ENCODE measurements at places on chromosomes 11 and 22.

GRCh38 chr11:75301131-75301530 lies 50.3 kb downstream of the ARRB1 start:
- DNase-seq: no peak

- DNase-seq: no peak
Measured at GRCh38 chr11:17840101-17840548, 105.5 kb downstream of the KCNC1 start.

- no peak for DNase-seq
Measured at GRCh38 chr22:39525658-39525975, 5.3 kb downstream of the ATF4 start.

GRCh38 chr11:63017306-63017974 lies 1.8 kb upstream of the SLC22A8 start:
- no peak for DNase-seq

DNA sequence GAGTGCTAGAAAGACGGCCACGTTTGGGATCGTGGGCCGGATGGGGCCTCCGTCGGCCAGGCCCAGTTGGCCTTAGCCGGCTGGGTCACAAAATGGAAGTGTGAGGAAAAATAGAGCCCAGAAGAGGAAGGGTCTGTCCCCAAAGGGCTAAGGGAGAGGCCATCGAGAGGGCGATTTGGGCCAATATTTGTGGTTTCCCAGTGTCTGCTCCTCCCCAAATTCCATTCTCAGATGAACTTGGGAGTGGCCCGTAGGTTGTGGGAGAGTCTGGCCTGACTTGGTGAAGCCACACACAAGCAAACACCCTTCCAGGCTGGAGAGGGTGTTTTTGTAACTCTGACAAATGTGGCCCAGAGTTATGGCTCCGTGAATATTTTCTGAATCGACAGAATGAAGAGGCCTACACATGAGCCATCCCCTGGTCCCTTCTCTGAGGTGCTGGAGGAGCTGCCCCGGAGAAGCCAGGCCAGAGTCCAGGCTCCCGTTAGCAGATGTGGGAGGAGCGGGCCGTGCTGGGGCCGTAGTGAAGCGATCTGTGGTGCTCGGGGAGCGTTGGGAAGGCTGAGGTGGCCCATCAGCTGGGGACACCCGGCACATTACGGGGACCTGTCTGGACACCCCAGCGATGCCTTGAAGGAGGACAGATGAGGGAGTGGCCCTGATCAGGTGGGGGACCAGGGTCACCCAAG lies 73.5 kb upstream of the PPARA start:
- DNase-seq: no peak

DNA sequence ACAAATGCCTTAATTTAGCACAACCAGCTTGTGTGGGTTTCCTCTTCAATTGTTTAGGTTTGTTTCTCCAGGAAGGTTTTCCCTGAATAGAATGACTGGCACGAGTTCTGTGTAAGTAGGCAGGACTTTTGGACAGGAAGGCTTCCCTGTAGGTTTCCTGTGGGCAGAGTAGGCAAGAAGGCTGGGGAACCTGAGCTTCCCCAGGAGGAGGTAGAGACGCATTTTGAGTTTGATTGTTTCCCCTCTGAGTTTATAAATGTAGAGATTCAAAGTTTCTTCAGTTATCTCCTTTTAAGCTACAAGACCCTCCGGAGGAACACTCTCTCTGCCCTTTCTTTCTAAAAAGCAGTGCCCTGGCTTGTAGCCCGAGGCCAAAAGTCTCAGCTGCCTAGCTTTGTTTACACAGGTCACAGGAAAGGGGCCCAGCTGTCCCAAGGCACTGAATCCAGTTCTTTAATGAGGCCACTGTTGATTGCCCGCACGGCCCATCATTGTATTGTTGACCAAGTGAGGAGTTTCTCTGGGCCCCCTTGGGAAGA lies 66.6 kb upstream of the RDX start:
- DNase-seq: no peak

GRCh38 chr22:25090225-25090890 lies 109.3 kb upstream of the CRYBB3 start:
- DNase-seq: no peak

DNA sequence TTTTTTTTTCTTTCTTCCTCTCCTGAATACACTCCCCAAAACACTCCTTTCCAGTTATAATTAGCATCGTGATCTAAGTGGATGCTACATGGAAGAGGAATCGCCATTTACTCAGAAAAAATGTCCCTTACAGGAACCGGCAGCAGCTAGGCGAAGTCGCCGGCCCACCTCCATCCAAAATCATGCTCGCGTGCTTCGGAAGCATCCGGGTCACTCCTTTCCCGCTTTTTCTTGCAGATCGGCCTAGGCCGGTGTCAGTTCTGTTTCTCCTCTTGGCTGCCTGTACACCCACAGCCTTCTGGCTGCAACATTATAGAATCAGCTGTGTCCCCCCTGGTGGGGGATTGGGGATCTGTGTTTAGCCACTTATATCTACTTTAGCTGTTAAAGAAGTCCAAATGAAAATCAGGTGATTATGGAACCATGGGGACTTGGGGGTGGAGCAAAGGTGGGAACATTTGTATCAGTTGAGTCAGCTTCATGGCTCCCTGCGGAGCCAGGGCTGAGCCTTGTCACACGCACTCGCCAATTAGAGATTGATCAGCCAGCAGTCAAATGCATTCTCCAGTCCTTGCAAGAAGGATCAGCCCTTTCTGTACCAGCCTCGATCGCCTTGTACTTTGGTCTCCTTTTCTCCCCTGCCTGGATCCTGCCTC lies 36.3 kb downstream of the ASRGL1 start:
- no peak for DNase-seq

- no peak for DNase-seq
Measured at GRCh38 chr11:76657187-76658170, 13.1 kb downstream of the LRRC32 start.

GRCh38 chr11:88301488-88302140 lies 35.9 kb downstream of the CTSC start:
- no peak for DNase-seq

- DNase-seq: no peak
Measured at GRCh38 chr11:66857234-66857926, 516 bp downstream of the LRFN4 start.

- DNase-seq: no peak
Measured at GRCh38 chr22:31891366-31892079, 52.8 kb upstream of the YWHAH start.

DNA sequence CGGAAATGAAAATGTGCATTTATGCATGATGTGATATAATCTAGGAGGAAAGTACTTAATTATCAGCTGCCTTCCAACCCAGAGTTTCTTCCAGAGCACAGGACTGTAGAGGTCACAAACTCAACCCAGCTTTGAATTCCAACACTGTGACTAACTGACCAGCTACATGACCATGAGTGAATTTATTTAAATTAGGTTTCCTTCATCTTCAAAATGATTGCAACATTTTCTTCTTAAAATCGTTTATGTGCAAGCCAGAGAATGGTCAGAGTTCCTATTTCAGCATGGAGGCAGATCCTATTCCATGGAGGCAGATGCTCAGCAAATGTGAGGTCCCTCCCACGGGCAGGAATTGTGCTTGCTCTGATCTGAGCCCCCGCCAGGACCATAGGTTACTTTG lies 42.4 kb downstream of the OSBP start:
- no peak for DNase-seq

GRCh38 chr11:58845386-58845785 lies 882 bp upstream of the GLYATL2 start:
- DNase-seq: no peak

DNA sequence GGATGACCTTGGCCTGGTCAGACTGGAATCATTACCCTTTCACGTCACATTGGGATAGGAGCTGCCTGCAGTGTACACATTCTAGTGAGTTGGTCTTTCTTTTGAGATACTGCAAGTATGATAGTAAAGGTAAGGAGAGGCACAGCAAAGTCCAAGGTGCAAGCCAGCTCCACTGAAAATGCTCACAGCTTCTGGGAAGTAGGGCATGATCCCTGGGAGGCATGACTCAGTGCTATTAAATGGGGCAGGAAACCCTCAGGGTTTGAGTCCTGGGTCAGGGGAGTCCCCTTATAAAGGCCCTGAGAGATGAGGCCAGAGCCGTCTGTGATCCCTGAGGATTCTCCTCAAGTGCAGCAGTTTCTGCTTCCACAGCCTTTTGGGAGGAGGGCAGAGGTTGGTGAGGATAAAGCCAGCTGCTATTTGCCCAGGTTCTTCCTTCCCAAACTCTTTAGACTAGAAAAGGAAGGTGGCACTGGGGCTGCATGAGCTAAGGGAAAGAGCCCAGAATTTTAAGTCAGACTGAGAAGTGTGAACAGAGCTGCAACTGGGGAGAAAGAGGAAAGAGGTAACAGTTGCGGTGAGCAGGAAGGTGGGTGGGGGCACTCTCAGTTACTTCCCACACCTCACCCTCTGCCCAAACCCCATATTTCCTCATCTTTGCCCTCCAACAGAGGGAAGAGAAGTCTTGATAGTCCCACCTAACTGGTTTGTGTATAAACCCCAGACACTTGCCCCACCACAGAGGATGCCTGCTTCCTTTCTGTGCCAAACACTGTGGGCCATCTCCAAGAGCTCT lies 14.4 kb upstream of the OR52K1 start:
- DNase-seq: no peak

- DNase-seq: no peak
Measured at GRCh38 chr11:66219846-66220565, 48.4 kb upstream of the RAB1B start.

- DNase-seq: no peak
Measured at GRCh38 chr11:47175746-47176327, 842 bp downstream of the ARFGAP2 start.

- no peak for DNase-seq
Measured at GRCh38 chr11:12288931-12289666, 88.3 kb upstream of the PARVA start.

- DNase-seq: no peak
Measured at GRCh38 chr11:9530901-9531625, 42.4 kb upstream of the WEE1 start.

- no peak for DNase-seq
Measured at GRCh38 chr11:88348870-88349269, 11.3 kb upstream of the CTSC start.

DNA sequence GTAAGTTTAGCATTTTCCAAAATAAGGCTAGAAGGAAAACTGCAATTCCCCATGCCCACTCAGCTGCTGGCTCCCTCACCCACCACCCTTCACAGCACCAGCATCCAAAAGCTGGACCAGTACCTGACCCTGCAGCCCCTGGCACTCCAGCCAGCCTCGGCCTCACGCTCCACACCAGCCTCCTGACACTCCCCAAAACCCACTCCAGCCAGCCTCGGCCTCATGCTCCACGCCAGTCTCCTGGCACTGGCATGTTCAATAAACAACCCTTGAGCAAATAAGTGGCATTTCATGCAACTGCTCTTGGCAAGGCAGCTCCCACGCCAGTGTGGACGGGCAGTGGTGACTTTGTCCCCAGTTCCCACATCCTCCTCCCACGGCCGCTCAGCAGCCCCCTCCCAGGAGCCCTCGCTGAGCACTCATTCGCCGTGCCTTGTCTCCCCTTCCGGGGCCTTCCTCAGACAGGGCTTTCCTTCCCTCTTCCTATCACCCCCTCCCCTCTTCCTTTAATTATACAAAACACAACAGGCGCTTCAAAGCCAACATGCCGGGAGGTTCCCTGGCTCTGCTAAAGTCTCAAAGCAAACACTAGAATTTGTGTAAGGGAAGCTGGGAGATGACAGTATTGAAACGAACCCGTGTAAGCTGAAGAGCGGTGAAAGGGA lies 6.8 kb downstream of the TOLLIP start:
- no peak for DNase-seq

- no peak for DNase-seq
Measured at GRCh38 chr11:3123305-3123704, 41.8 kb downstream of the OSBPL5 start.

GRCh38 chr11:77424644-77425043 lies 49.2 kb downstream of the PAK1 start:
- DNase-seq: no peak

DNA sequence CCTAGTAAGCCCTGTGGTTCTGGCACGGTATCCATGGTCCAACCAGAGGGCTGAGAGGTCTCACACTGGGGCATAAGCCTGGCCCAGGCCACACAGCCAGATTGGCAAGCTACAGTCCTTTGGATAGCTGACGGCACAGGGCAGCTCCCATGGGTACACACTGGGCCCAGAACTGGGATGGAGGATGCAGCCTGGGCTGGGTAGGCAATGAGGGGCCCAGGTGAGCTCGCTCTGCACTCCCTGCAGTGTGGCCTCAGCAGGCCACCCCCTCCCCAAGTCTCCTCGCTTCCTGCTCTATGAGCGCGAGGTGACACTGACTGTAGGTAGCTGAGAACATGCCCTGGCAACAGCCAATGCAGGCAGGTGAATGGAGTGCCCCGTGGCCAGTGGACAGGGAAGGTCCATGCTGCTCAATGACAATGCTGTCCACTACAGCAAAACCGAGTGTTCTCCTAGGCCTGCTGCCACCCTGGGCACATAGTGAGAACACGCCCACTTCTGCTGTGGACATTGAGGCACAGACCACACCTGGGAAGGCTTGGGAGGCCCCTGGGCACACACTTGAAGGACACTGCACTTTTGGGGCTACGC lies 3.8 kb downstream of the ARVCF start:
- DNase-seq: no peak

DNA sequence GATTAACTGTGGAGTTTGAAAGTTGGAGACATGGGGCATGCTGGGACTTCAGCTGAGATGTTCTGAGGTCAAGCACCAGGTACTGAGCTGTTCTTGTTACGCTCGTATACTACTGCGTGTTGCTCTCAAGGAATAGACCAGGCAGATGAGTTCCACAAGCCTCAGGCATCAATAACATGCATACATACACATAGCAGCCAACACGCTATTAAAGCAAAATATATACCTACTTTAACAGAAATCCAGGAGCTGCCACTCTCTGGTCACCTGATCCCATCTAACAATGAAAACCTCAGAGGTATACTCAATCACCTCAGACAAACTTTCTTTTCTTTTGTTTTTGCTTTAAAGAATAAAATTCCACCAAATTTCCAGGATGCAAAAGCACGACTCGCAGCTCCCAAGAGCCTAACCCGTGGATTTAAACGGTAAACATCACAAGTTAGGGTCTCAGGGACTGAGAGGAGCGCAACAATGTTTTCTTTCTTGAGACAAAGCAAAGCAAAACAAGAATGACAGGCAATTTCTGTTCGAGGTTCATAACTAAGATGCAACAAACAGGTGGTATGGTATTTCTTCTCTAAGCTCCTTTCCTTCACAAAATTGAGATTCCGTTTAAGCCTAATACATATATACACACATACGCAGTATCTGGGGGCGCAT lies 16.5 kb downstream of the BLID start:
- no peak for DNase-seq

DNA sequence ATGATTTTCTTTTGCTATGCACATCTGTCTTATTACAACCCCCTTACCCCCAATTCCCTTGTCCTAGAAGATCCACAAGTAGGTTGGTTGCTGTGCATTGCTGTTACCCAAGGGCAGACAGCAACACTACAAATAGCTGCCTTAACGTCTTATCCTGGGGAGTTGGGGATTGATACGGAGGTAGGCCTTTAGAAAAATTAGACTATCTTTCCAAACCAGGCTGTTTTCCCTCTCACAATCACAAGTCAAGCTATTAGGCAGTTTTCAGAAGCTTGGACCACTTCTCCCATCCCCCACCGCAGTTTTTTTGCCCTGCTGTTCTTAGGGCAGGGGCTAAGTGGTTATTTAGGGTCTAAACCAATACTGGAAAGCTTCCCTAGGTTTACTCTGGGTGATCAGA lies 2.8 kb upstream of the PHLDB1 start:
- DNase-seq: no peak
